ENCODE measurements at places on chromosomes 6 and 20.

DNA sequence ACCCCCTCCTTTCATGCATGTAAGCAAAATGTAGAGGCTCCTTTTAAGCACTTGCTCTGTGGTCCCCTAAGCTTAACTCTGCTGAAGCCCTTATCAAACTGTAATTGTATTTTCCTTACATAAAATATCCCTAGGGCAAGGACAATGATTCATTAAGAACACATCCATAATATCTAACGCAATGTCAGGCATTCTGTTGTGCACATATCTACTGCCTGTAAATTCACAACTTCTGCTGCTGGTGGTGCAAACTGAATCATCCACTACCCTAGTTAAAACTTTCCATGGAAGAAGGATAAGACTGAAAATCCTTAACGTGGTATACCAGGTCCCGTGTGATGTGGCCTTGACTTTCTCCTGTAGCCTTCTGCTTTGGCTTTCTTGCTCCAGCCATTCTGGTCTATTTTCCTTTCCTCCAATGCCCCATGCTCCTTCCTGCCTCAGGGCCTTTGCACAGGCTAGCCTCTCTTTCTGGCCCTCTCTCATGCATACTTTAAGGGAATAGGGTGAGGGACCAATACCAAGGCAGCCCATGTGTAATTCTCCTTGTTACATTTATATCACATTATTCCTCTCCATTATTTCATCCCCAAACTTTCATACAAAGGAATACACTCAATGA lies 113.6 kb upstream of the ZFP64 start:
- no peak for DNase-seq

DNA sequence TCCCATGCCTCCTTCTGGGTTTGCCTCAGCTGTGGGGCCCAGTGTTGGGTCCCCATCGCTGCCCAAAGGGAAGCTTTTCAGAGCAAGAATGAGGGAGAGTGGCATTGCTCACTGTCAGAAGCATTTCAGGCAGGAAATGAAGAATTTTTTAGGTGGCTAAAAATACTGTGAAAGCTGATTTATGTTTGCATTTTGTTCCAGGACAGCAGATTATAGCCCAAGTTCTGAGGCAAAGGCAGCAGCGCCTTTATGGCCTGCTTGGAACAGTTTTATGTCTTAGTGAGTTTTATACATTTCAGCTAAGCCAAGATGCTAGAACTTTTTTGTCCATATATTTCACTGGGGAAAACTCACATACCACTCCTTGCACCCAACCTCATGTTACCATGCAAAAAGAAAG lies 4.3 kb upstream of the CCDC167 start:
- DNase-seq: no peak

DNA sequence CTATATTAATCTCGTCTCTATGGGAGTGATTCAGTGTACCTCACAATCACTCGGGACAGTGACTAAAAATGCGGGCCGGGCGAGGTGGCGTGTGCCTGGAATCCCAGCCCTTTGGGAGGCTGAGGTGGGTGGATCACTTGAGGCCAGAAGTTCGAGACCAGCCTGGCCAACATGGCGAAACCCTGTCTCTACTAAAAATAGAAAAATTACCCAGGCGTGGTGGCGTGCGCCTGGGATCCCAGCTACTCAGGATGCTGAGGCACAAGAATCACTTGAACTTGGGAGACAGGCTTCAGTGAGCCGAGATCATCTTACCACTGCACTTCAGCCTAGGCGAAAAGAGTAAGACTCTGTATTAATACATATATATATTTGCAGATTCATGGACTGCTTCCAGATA lies 17.4 kb downstream of the POPDC3 start:
- no peak for DNase-seq

- DNase-seq: peak; percentile 67
These were observed 231.9 kb downstream of the PKHD1 start for GRCh38 chr6:51855310-51856082.

- DNase-seq: no peak
These were observed 45.6 kb upstream of the AKIRIN2 start for GRCh38 chr6:87747646-87748045.

- DNase-seq: no peak
These were observed 73.4 kb downstream of the FGD2 start for GRCh38 chr6:37078814-37079213.

DNA sequence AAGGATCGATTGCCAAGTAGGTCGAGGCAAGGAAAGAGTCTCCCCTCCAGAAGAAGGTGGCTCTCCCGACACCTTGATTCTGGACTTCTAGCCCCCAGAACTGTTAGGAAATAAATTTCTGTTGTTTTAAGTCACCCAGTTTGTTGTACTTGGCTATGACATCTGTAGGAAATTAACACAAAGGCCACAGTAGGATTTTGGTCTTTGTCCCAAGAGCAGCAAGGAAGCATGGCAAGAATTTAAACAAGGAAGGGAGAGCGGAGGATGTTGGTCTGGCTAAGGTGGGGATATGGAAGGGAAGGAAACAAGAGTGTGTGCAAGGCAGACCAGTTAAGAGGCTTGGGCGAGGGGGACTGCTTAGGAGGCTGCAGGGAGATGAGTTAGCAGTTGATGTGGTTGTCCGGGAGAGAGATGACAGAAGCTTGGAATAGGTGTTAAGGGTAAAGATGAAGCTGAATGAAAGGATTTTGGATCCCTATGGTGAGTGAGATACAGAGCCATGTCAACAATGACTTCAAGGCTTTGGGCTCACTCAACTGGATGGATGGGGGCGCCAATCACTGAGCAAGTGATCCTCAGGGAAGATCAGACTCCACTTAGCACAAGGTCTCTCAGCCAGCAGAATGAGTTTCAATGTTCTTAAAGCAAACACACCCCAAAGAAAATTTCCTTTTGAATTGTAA lies 140.5 kb upstream of the ZNF217 start:
- no peak for DNase-seq

DNA sequence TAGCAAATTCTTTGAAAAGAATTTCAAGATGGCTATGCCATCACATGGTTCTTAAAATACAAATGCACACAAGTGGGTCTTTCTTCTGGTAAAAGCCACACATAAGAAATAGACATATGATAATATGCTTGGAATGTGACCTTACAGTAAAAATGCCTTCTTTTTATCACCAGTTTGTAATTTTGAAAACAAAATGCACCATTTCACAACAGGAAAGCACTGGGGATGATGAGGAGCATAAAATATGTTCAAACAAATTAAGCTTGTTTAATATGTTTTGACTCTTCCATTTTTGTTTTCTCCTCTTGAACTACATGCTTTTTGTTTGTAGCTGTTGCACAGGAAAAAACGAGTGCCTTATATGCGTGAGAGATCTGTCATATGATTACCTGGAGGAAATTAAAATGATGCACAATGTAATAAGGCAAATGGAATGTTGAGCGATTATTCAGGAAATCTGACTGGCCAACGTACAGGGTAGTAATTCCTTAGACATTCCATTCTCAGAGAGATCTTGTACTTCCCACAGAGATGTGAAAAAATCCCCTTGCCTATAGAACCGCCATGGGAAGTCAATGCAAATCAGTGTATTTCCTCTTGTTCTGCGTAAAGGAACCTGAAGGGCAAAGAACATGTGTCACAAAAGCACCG lies 911.6 kb downstream of the TFAP2A start:
- peak; percentile 17 for DNase-seq
